ENCODE measurements at places on chromosomes 4 and X.

GRCh38 chr4:40897557-40898203 lies 147.9 kb downstream of the NSUN7 start:
- peak; percentile 31 for DNase-seq

GRCh38 chrX:17633546-17633945 lies 103.7 kb upstream of the SCML1 start:
- no peak for DNase-seq

- DNase-seq: no peak
These were observed 27.3 kb upstream of the CDKN2AIP start for GRCh38 chr4:183416879-183417755.

DNA sequence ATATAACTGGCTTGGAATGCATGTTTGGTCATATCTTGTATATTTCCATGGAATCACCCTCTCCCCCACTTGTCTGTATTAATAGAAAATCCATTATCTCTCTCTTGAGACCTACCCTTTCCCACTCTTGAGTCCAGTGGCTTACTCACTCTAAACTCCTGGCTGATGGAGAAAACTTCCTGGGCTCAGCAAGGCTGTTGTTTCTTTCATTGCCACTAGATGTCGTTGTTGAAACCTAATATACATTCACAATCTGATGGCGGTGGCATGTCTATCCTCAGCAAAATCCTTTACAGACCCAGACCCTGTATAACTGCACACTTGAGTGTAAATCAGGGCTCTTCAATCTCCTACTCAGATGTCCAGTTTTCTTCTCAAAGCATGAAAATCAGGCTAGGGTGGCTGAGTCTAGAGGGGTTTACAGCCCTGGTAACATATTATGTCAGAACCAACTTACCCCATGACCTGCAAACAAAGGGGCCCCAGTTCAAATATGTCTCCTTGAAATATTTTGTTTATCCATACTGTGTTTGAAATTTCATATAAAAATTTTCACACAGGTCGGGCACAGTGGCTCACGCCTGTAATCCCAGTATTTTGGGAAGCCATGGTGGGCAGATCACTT lies 70.0 kb upstream of the FAM241A start:
- DNase-seq: peak; percentile 59

- DNase-seq: no peak
These were observed 573 bp downstream of the HTR2C start for GRCh38 chrX:114584375-114584943.

DNA sequence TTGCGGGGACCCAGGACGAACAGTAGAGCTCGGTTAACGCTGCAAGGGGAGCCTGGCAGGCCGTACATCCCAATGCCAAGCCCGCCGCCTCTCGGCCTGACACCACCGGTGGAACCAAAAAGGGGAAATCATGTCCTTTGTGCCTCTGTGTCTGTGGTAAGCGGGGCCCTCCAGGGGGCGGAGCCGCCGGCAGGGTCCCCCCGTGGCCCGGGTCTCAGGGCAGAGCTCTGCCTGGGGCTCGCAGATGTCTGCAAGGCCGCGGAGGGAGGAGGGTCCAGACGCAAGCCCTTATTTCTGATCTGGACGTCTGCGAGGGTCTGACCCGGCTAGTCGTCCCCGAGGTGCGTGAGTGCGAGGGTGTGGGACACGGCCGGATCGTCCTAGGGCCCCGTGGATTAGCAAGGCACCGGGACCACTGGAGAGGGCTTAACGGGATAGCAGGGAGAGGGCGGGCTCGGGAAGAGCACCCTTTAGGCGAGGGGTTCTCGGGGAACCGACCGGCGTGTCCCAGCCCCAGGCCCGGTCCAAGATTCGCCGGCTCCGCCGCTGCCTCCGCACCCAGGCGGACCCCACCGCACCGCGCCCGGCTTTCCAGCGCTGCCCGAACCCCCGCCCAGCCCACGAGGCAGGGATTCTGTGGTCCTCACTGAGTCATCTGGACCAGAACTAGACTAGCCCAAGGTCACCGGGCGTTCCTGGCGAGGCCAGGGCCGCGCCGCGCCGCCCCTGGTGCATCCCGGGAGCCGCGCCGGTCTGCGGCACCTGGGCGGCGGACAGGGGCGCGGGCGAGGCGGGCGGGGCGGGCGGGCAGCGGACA lies 863 bp upstream of the FAM193A start:
- no peak for DNase-seq

DNA sequence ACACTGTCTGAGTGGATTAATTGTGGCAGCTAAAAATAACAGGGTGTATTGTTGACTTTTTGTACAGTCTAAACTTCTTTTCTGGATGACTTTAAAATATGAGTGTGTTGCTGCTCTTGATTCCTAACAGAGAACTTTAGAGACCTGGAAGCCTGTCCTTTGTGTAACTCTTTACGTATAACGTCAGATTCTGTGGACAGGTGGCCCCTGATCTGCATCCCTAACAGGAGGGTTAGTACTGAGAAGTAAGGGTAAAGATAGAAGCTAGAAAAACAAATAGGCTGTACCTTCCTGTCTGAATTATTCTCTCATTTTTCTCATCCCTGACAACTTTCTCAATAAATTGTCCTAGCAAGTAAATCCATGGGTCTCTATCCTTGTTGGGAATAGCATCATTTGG lies 105.7 kb upstream of the LIMCH1 start:
- no peak for DNase-seq

DNA sequence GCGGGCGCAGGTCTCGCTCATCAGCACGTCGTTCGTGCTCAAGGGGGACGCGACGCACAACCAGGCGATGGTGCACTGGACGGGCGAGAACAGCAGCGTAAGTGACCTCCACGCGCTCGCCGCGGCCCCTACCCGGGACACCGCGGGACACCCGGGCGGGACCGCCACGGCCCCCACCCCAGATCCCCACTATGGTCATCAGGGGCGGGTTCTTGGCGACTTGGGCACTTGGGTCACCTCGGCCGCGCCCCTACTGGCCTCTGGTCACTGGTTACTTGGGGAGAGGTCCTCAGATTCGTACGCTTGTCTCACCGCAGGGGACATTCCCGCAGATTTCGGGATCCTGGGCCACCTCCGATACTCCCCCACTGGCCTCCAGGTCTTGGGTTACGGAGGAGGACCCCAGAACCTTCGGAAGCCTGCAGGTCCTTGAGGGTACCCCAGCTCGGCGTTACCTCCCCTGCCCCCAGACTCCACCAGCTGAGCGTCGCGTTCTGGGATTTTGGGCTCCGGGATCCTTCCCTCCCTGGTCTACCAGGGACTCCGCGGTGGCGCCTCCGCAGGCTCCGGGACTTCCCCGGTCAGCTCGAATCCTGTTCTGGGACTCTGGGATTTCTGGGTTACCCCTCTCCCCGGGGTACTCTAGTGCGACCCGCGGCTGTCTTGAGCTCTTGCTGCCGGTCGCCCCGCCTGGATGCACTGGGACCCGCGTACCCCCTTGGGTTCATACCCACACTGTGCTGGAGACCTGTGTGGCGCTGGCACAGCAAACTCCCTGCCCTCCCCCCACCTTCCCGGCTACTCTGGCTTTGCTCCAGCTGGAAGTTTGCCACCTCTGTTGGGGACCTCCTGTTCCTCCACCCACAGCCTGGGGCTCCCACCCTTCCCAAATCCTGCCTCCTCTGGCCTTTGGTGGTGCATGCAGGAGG lies 956 bp downstream of the SORCS2 start:
- DNase-seq: no peak

- DNase-seq: no peak
These were observed 263.7 kb upstream of the AGTR2 start for GRCh38 chrX:115906881-115907280.

DNA sequence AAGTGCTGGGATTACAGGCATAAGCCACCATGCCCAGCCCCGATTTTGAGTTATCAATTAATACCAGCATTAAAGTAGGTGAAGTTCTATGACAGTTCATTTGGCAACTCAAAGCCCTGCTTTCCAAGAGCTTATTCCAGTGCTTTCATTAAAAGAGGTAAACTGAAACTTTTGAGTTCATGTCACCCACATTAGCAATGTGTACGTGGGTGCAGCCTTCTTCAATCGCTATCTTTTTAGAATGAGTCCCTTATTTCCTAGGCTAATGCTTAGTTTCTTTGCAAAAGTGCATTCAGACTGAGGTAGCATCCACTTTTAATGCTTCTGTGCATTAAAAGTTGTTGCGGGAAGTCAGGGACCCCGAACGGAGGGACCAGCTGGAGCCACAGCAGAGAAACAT lies 26.1 kb upstream of the MTNR1A start:
- no peak for DNase-seq

GRCh38 chr4:120844528-120844921 lies 78.0 kb downstream of the PRDM5 start:
- DNase-seq: no peak

DNA sequence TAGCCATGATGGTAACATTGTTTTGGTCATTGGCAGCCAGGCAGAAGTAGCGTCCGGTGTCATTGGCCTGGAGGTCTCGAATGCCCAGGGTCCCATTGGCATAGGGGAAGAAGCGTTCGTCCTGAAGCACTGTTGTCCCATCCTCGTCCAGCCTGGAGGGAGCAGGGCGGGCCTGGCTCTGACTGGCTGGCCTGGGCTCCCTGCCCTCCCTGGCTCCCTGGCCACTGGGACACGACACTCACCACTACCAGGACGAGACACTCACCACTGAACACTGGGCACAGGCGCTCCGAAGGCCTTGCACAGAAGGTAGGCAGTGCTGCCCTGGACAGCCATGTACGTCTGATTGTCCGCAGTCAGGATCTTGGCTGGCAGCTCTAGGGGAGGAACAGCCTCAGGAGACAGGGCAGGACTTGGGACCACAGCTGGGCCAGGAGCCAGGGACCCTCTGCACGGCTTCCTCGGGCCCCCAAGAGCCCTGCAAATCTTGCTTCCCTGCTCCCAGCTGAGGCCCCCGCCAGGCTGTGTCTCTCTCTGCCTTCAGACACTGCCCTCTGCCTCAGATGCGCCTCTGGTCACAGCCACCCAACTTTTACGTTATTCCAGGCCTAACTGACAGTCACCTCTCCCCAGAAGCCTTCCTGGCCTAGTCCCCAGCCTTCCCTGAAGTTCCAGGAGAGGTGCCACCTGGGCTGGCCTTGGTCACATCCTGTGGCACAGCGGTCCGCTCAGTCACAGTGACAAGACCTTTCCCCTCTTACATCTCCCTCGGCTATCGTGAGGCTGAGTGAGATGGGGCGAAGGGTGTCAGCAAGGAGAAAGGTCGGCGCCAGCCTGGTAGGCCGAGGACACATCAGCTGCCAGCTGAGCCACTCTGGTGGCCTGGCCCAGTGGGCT lies 17.1 kb downstream of the L1CAM start:
- DNase-seq: no peak

- DNase-seq: no peak
These were observed 1.4 kb downstream of the UBA6 start for GRCh38 chr4:67699603-67700002.

GRCh38 chrX:110409925-110410324 lies 51.3 kb downstream of the RTL9 start:
- no peak for DNase-seq

DNA sequence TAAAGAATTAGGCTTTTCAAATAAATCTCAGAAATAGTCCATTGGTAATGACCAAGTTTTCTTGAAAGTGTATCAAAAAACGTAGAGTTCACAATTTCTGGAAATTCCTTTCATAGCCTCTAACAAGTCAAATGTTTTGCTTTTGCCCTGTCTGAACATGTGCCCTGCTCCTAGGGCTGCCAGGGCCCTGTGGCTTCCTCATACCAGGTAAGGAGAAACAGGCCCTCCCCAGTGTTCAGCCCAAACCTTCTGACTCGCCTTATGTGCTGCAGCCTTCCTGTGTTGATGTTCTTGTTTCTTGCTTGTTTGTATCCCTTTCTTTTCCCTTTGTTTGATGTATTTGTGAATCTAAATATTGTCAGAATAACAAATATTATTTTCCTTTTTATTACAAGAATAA lies 146.1 kb upstream of the PACRGL start:
- no peak for DNase-seq

GRCh38 chr4:57911203-57911602 lies 801.0 kb upstream of the IGFBP7 start:
- no peak for DNase-seq

- DNase-seq: no peak
These were observed 6.1 kb downstream of the SPATA18 start for GRCh38 chr4:52057196-52057595.

DNA sequence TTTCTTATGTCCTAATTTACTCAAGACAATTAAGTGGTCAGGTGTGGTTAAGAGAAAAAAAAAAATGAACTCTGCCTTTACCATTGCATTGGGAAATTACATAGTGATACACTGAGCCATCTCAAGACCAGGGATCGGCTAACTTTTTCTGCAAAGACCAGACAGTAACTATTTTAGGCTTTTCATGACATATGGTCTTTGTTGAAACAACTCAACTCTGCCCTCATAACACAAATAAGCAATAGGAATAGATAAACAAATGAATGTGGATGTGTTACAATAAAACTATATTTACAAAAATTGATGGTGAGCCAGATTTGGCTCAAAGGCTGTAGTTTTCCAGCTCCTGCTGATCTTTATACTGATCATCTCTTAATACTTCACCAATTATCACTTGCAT lies 632.6 kb upstream of the INTU start:
- DNase-seq: no peak

- DNase-seq: no peak
These were observed 8.0 kb upstream of the ODAPH start for GRCh38 chr4:75547647-75548387.

DNA sequence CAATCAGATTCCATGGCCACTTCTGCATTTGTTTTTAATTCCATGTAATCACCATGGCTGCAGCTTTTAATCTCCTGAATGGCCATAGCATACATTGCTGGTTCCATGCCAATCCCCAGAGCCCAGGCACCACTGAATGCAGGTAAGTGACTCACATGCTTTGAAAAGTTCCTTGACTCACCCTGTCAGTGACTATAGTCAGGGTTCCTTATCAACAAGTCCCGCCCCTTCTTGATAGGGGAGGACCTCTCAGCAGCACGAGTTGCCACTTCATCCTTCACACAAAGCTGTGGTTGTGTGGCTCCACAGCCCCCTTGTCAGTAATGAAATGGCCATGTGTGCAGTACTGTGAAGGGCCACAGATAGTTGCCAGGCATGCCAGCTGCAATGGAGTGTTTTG lies 516.6 kb downstream of the PPARGC1A start:
- DNase-seq: peak; percentile 94

- no peak for DNase-seq
These were observed 1.1 kb downstream of the UBE2D3 start for GRCh38 chr4:102826105-102826889.

DNA sequence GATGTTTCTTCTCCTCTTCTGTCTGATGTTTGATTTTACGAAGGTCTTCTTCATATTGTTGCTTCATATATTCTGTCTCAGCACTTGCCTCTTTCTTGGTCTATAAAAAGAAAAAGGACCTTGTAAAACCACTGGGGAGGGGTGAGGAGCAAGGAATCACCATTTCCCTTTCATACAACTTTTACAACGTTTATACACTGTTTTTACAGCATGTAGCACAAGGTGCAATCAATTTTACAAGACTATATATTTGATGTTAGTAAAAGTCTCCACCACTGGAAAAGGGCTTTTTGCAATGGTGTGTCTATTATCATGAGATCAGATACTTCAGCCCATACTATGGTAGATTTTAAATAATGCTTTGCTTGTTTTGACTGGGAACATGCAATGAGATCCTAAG lies 76.3 kb downstream of the FAM184B start:
- DNase-seq: no peak

All from NCI-H226 (cell line).